ENCODE measurements at places on chromosomes 2 and 18.

GRCh38 chr18:76844742-76845477 lies 22.6 kb downstream of the ZNF236 start:
- no peak for DNase-seq

GRCh38 chr2:36562240-36562639 lies 35.7 kb downstream of the FEZ2 start:
- no peak for DNase-seq

- DNase-seq, result no peak
These were observed 16.7 kb upstream of the ASXL2 start for GRCh38 chr2:25895018-25895417.

GRCh38 chr2:191907091-191907490 lies 60.2 kb upstream of the CAVIN2 start:
- DNase-seq, result no peak

DNA sequence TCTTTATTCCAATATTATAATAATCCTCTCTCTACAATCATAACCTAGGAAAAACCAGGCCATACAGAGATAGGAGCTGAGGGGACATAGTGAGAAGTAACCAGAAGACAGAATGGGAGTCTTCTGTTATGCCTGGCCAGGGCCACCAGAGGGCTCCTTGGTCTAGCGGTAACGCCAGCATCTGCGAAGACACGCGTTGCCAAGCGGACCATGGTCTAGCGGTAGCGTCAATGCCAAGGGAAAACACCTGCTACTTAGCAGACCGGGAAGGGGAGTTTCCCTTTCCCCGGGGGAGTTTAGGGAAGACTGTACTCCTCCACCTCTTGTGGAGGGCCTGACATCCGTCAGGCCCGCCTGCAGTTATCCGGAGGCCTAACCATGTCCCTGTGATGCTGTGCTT lies 36.6 kb downstream of the ARL6IP6 start:
- DNase-seq, result no peak

- DNase-seq, result no peak
These were observed 52.6 kb downstream of the ITGB1BP1 start for GRCh38 chr2:9370746-9371145.

DNA sequence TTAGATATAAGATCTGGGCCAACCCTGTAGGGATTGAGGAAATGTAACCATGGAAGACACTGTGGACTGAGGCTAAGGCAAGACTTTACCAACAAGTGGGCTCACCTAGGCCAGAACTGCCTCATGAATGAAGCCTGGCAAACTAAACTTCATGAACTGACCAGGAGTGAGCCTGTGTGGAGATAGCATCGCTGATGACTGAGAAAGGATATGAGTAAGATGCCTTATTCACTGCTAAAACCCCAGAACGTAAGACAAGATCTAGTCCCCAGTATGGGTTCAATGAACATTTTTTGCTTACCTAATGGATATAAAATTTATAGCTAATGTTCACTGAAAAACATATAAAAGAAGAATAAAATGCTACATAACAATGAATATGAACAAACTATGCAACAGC lies 399.8 kb downstream of the SATB2 start:
- DNase-seq, result no peak

DNA sequence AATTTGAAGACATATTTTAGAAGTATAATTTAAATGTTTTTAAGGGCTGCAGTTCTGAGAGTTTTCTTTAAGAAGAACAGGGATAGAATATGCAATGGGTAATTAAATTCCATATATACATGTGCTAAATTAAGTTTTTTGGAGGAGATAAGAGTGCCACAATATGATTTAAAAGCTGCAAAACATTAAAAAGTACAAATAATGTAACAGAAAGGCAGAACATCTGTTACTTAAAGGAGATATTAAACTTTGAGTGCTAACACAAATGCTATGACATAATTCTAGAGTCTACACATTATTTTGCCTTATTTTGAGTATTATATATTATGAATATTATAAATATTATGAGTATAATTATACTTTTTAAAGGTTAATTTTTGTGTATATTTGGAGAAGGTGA lies 102.4 kb downstream of the PARD3B start:
- no peak for DNase-seq

GRCh38 chr2:104982111-104982510 lies 55.8 kb upstream of the MRPS9 start:
- no peak for DNase-seq

DNA sequence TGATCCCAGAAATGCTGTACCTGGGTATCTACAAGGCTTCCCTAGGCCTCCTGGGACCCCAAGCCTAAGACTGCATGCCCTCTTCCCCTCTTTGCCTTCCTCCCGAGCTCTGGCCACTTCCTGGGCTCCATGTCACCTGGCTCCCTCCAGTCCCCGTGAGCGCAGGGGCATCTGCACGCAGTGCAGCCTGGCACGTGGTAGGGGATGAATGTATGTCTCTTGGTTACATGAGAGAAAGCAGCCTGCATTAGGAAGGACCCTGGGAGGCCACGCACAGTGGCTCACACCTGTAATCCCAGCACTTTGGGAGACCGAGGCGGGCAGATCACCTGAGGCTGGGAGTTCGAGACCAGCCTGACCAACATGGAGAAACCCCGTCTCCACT lies 15.8 kb downstream of the PASK start:
- no peak for DNase-seq
